Common myeloid progenitor, CD34-positive (primary cell): ENCODE measurements at places on chromosomes 7 and 10.

- DNase-seq, result no peak
Measured at GRCh38 chr10:33939410-33939809, 604.9 kb upstream of the NRP1 start.

- no peak for DNase-seq
Measured at GRCh38 chr7:16702441-16702840, 51.1 kb upstream of the TSPAN13 start.

DNA sequence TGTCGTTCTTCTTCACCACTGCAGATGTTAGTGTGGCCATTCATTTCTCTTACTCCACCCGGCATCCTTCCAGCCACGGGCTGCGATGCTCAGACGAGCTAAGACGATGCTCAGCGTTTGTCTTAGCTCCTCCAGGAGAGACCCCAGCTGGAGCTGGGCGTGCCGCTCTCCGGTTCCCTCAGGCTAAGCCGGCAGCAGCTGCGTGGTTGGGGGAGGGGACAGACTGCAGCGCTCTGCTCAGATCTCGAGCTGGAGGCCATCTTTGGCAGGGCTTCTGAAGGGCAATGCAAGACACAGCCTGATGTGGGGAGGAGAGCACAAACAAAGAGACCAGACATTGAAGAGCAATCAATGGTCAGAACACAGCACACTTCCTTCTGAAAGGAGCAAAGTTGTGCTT lies 4.8 kb downstream of the INA start:
- DNase-seq, result no peak

- DNase-seq, result no peak
Measured at GRCh38 chr7:47816647-47817046, 131.6 kb downstream of the PKD1L1 start.

DNA sequence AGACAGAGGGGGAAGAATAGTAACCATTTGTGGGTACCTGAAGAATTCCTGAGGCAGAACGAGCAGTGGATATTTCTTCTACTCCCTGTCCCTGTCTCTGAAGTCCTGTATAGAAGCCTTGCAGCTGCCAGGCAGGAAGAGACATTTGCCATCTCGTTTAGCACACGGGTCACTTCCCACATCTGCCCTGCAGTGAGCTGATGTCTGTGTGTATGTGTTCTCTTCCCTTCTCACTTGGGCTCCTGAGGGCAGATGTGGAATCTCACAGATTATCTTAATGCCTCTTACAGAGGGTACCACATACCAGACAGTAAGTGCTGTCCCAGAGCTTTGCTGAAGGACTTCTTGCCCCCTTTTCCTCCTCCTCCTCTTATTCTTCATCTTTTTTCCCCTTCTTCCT lies 14.1 kb upstream of the TRPV6 start:
- no peak for DNase-seq

GRCh38 chr10:71667387-71667752 lies 52.2 kb downstream of the C10orf105 start:
- DNase-seq, result no peak

- DNase-seq, result no peak
Measured at GRCh38 chr10:107548301-107548700, 383.8 kb upstream of the SORCS1 start.

DNA sequence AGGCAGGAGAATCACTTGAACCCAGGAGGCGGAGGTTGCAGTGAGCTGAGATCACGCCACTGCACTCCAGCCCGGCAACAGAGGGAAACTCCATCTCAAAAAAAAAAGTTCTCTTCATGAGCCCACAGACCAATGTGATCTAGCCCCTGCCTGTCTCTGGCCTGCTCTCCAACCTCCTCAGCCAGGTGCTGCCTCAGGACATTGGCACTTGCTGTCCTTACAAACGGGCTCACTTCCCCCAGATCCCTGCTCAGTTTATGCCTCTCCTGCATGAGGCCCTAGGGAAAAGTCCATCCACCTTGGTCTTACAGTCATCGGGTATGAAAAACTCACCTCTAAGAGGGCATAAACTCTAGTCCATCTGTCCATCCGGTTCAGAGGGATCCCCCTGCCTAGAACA lies 32.5 kb downstream of the TNS3 start:
- no peak for DNase-seq
